NCI-H524 treated with DMSO at 0.1 percent for 48 hours (cell line): ENCODE measurements at places on chromosomes 1 and 21.

DNA sequence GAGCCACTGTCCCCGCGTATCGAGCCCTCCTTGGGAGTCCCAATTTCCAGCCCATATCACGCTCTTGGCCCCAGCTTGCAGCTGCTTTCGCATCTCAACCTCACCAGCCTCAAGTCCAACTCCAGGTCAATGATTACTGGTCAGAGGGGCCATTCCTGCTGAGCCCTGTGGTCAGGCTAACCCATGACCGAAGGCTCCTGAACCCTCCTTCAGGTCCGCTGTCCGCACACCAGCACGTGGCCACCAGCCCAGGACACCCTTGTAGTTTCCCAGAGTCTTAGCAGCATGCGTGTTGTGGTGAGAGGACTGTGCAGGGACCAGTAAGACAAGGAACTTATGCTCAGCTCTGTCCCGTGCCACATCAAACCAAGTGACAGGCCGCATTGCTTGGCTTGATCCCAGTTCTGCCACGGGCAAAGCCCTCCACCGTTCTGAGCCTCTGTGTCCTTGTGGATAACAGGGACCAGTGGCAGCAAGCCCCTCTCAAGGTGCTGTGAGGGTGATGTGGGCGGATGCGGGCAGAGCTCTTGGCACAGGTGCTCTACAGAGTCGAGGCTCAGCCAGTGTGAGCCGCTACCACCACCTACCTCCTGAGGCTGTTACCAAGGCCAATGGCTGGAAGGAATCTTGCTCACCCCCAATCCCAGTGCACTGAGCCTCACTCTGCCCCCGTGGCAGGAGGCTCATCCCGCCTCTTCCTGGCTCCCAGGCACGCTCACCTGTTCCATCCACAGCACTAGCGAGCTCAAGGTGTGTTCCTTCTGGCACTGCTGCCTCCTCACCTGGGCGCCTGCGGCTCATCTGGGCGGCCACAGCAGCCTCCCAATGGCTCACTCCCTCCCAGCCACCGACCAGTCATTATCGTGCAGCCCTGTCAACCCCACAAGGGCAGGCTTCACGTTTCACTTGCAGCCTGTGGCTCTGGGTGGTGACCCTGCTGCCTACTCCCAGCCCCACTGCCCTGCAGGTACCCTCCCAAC lies 20.4 kb downstream of the KRTAP10-1 start:
- no peak for DNase-seq

GRCh38 chr21:26846036-26846931 lies 1.1 kb upstream of the ADAMTS1 start:
- peak; percentile 19 for DNase-seq

GRCh38 chr1:40876436-40876761 lies 14.2 kb upstream of the CITED4 start:
- DNase-seq: no peak

DNA sequence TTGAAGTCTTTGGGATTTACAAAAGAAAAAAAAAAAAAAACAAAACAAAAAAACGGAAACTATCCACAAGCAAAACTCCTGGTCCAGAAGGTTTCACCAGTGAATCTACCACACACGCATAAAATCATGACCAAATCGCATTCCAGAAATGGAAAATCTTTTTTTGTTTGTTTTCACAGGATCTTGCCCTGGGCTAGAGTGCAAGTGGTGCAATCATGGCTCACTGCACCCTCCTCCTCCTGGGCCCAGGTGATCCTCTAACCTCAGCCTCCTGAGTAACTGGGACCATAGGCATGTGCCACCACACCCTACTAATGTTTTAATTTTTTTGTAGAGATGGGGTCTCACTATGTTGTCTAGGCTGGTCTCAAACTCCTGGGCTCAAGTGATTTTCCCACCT lies 100.5 kb downstream of the DYRK1A start:
- no peak for DNase-seq

DNA sequence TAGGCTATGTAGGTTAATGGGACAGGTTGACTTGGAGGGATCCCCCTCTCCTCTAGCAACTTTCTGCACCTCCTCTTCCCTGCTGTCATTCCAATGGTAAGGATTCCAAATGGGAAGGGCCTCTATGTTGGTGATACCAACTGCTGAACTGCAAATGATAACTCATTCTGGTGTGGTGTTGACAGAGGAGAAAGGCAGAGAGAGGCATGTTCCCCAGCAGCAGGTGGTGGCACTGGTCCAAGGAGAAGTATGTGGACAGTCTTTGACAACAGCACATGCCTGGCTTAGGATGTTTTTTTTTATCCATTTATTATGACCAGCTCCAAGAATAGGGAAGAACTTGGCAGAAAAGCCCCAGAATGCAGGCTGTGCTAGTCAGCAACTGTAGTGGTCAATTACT lies 19.6 kb upstream of the SPAG17 start:
- no peak for DNase-seq

DNA sequence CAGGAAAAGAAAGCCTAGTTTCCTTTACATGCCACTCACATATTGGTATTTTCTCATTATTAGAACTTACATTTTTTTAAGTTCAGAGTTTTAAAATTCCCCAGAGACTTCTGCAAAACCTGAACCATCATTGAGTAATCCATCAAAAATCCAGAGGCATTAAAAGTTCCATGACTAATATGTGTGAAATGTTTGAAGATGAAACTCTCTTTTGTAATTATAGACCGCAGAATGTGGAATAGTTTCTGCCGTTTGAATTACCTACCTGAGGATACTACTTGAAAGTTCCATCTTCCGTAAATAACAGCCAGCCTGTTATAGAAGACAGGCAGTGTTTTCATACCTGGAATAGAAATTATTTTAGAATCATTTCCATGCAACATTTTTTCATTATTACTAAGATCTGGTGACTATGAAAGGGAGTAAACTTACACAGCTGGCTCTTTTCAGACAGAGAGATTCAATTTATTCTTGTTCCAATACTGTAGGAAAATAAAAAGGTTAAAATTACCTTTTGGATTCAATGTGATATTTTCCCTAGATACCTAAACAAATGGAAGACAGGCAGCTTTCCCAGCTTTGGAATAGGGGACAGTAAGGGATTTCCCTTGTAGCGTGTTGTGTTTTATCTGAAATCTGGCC lies 131.4 kb downstream of the ST6GALNAC5 start:
- no peak for DNase-seq

- DNase-seq: no peak
These were observed 236.2 kb upstream of the NRIP1 start for GRCh38 chr21:15301014-15301413.

DNA sequence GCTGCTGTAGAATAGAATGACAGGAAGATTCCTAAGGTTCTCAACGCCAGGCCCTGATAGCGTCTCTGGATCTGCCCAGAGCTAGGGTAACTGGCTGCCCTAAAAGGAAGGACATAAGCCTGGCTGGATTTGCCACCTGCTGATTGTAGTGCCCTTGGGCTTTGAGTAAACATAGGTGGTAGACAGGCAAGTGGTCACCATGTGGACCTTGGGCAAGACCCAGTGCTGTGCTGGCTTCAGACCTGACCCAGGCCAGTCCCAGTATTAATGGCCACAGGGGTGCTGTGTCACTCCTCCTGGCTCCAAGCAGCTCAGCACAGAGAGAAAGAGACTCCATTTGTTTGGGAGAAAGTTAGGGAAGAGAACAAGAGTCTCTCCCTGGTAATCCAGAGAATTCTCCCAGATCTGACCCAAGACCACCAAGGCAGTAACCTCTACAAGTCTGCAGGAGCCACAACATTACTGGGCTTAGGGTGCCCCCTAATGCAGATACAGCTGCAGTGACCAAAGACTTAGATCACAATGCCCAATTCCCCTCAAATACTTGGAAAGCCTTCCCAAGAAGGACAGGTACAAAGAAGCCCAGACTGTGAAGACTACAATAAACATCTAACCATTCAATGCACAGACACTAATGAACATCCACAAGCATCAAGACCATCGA lies 44.5 kb downstream of the PHTF1 start:
- DNase-seq: no peak

DNA sequence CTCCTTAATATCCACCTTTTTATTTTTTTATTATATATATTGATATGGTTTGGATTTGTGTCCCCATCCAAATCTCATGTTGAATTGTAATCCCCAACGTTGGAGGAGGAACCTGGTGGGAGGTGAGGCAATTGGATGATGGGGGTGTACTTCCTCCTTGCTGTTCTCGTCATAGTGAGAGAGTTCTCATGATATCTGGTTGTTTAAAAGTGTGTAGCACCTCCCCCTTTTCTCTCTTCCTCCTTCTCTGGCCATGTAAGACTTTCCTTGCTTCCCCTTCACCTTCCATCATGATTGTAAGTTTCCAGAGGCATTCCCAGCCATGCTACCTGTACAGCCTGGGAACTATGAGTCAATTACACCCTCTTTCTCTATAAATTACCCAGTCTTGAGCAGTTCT lies 22.7 kb upstream of the CCSAP start:
- no peak for DNase-seq

- DNase-seq: no peak
These were observed 198.4 kb downstream of the USP25 start for GRCh38 chr21:15928196-15928595.

- DNase-seq: no peak
These were observed 8.0 kb downstream of the PHLDA3 start for GRCh38 chr1:201460814-201461644.

GRCh38 chr1:77834771-77835334 lies 53.6 kb upstream of the NEXN start:
- no peak for DNase-seq
